ENCODE measurements at places on chromosomes 2 and 18.

DNA sequence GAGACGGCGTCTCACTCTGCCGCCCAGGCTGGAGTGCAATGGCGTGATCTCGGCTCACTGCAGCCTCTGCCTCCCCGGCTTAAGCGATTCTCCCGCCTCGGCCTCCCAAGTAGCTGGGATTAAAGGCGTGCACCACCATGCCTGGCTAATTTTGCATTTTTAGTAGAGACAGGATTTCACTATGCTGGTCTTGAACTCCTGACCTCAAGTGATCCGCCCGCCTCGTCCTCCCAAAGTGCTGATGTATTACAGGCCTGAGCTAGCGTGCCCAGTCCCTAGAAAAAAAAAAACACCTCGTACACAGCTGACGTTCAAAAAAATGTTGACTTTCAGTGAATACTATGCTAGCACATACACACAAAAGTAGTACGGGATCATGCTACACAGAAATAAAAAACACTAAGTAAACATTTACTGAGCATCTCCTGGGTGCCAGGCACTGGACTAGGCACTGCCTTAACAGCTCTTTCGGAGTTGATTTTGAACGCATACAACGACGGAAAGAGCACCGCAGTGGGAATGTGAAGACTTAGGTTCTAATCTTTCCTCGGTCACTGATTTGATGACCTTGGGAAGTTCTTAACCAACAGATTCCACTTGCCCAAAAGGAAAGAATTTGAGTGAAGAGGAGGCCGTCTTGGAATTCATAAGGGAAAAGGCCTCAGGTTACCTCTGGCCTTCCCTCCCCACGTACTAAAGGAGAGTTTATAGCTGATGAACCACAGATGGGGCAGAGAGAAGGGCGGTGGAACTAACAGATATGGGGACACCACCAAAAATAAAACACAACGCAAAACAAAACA, 1.1 kb downstream of the DNAJC27 start:
- DNase-seq, result peak; percentile 43

DNA sequence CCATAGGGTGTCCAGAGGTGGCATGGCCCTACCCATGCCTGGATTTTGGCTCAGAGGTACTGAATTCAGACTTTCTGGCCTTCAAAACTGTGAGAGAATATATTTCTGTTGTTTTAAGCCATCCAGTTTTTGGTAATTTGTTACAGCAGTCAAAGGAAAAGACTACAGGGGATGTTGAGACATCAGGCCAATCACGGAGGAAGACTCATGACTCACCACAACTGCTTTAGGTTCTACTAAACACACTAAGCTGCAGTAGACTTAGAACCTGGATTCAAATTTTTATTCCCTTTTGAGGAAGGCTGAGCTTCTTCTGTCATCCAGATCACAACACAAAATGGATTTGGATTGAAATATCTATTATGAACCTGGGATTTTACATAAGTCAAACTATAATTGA, 12.0 kb upstream of the C2orf66 start:
- DNase-seq, result peak; percentile 76

- DNase-seq, result no peak
These were observed 300.7 kb downstream of the NOL4 start for GRCh38 chr18:33923980-33924379.

DNA sequence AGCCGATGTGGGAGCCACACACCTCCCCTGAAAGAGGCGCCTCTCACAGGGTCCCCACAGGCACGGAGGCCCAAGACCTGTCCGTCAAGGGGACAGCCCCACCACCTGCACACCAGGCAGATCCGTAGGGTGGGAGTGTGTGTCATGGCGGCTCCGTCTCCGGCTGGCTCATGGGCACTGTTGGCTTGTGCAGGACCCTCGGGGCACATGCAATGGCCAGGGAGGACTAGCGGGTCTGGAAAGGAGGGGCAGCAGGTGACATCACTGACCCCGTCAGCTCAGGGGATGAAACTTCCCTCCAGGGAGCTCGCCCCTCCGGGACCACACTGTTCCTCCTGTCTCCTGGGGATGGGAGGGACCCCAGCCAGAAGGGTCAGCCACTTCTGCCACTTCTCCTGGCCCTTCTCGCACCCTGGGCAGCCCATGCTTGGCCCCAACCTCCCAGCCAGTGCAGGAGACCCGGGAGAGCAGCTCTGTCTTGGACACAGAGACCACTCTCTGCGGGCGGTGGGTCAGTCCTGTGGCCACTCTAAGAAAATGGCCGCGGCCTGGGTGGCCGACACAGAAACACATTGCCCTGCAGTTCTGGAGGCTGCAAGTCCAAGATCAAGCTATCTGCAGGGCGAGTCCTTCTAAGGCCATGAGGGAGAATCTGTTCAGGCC, 75.1 kb upstream of the TWIST2 start:
- DNase-seq, result no peak

DNA sequence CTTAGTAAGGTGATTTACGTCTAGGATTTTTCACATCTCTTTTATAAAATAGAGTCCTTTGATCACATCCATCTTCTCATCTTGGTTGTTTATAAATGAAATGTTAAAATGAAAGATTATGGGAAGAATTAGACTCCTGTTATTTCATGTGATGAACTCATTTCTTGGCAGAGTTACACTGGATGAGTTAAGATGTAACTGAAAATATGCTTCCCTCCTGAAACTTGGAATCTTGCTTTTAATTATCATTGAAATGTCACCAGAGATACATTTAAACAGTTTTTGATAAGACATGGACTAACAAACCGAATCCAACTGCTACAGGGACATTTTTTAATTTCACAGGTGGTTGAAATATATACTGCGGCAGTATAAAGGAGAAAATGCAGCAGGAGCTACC, 274.0 kb downstream of the DLGAP1 start:
- no peak for DNase-seq

Data from ELR (cell line).